AG09319 (cell line): ENCODE measurements at places on chromosomes 11 and 22.

GRCh38 chr22:37056246-37056645 lies 4.7 kb downstream of the KCTD17 start:
- DNase-seq: no peak

DNA sequence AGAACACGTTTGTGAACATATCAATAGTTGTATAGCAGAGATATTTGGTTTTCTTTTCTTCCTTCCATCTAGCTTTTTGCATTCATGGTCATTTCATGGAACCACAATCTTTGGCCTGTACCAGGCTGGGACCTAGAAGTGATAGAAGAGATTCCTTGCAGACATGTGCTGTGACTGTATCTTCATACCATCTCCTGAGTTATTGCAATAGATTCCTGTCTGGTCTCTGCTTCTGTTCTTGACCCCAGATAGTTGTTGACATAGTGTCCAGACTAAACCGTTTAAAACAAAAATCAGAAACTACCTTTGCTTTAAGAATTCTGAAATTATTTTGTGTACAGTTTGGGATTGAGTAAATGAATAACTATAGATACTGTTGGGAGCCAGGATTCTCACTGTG lies 16.8 kb downstream of the PANX1 start:
- DNase-seq: no peak

GRCh38 chr11:44258190-44258489 lies 51.8 kb downstream of the ALX4 start:
- DNase-seq: no peak

GRCh38 chr11:35567737-35568465 lies 42.5 kb upstream of the PAMR1 start:
- DNase-seq: no peak

- no peak for DNase-seq
Observed at GRCh38 chr11:63614136-63614671, at the start of gene PLAAT3. TSS of gene PLAAT3 (minus strand) at chr11:63614433. CDS start at chr11:63614014, 419 bp downstream.

DNA sequence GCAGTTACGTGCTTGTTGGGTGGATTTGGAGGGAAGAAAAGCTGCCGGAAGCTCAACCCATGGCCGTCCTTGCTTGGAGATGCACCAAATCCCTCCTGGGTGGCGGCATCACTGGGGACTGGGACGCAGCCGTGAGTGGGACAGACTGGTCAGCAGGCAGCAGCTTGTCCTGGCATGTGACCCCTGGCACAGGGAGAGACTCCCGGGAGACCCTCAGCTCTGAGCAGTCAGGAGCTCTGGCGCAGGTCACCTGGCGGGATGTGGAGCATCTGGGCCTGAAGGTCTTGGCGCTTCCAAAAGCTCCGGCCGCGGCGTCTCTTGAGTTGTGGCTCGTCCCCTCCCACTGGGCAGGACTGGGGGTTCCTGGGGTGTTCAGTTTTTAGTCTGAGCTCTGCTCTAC lies 26.3 kb downstream of the PTDSS2 start:
- DNase-seq: no peak

DNA sequence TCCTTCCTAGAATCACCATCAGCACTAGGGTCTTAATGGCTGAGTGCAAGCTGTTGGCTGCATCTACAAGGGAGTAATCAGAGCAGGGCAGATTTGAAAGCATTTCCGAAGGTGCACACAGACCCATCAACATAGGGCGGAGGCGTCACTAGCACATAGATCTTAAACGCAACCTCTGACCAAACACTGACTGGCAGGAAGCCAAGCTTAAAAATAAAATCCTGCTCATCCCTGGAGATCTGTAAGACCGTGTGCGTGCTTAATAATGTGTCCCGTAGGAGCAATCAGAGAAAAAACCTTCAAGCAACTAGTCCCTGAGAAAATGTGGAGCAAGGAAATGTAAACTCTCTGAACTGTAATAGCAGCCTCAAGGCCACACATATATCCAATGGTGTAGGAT lies 470.5 kb downstream of the ETS1 start:
- DNase-seq: no peak

GRCh38 chr11:131823772-131824171 lies 453.4 kb downstream of the NTM start:
- DNase-seq: no peak

DNA sequence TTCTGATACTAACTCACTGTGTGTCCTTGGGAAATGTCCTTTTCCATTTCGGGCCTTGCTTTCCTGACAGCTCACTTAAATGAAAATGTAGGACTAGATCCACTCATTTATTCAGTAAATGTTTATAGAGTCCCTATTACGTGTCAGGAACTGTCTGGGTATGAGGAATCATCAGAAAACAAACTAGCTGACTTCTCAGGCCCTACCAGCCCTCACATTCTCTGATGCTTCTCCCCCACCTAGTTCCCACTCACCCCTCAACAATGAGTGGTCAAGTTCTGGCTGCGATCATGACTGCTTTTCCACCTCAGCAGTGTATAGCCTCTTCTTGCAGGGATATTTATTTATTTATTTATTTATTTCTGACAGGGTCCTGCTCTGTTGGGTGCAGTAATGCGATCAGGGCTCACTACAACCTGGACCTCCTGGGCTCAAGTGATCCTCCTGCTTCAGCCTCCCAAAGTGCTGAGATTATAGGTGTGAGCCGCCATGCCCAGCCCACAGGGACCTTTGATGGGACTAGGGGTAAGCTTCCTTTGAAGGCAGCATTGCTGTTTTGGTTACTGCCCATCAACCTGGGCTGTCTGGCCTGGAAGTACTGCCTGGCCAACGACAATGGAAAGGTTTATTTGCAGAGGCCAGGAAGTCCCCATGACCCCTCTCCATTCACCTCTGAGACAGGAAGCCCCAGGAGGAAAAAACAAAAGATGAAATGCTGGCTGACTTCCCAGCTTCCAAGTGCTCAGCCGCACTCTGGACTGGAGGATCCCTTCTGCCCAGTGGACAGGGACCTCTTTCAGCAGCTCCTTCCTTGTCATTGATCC lies 33.1 kb upstream of the POLD3 start:
- no peak for DNase-seq

DNA sequence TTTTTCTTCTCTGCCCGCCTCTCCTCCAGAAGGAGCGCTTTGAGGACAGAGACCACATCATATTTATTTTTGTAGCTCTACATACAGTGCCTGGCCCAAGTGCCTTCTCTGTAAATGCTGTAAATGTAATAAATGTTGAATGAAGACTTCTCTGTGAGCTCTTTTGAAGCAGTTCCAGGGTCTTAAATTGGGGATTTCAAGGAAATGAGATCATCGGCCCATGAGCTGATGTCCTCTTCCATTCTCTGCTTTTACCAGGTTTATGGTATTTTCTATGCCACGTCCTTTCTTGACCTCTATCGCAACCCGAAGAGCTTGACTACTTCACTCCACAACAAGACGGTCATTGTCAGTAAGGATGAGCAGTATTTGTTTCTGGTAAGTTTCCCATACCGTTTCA lies 165.7 kb upstream of the SORL1-AS1 start:
- no peak for DNase-seq

DNA sequence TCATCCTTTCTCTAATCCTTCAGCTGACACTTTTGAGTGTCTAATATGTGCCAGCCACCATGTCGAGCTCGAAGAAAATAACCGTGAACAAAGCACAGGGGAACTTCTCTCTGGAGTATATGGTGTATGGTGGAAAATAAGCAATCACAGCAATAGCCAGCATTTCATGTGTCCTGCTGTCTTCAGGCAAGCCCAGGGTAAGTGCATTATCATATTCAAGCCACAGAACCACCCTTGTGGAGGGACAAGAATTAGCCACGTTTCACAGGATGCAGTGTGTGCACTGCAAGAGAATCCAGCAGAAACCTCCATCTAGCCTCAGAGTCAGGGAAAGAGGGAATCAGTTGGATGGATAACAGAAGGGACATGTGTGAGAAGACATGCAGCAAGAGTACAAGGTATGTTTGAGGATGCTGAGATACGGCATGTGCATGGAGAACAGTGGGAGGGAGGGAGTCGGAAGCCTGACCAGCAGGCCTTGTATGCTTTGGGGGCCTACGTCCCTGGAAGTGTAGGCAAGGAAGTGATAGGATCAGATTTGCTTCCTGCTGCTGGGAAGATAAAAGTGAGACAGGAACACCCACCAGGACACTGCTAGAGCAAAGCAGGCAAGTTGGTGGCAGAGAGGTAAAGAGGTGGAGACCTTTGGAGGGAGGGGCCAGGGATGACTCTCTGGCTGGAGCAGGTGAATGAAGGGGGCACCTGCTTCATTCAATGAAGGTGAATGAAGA lies 14.7 kb upstream of the GNAZ start:
- no peak for DNase-seq

GRCh38 chr22:26996154-26996553 lies 338.8 kb downstream of the MIAT start:
- DNase-seq: no peak

DNA sequence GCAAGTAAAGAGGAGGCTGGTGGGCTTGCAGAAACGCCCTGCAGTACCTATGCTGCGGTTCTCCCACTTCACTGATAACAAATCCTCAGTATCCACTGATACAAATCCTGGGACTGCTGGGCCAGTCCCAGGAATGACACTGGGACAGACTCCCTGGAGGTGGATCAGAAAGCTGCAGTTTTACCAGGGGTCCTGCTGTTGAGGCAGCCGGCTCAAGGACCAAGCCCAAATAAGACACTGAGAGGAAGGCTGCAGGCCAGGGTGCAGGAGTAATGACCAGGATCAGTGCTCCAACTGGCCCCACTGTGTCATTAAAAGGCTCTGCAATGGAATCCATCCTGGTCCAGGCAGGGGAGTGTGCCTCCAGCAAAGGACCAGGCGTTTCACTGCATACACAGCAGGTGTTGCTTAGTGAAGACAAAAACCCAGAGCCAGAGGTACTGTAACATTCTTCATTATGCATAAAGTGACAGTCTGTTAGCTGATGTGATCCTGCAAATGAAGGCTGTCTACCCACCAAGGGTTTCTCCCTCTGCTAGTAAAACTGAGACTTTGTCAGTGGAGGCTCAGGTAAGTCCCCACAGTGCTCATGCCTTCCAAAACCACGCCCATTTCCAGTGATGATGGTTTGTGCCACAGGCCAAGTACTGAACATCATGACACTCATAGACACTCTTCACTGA lies 1.4 kb upstream of the C22orf39 start:
- DNase-seq: no peak

- no peak for DNase-seq
Observed at GRCh38 chr22:41538583-41538982, 5.7 kb downstream of the POLR3H start.
